Heart left ventricle (tissue), 16 donors: ENCODE measurements at places on chromosomes 11 and 22.

DNA sequence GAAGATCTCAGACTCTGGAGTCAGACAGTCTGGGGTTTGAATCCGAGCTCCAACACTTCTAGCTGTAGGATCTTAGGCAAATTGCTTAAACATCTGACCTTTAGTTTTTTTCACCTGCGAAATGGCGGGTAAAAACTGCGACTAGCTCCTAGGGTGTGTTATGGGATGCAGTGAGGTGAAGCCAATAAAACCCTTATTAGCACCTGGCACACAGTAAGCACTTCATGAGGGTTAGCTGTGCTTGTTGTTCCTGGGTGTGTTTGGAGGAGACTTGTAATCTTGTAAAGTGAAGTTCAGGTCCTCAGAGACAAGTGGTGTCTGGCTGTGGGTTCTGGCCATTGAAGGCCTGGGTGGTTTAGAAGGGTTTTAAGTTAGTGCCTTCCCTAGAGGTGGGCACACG is 68.9 kb downstream of the ZBTB16 start:
- no peak for DNase-seq

- no peak for DNase-seq
Measured at GRCh38 chr11:83175815-83176214, 17.7 kb upstream of the ANKRD42 start.

GRCh38 chr11:114316980-114317786 is 21.0 kb downstream of the NNMT start:
- DNase-seq = no peak

DNA sequence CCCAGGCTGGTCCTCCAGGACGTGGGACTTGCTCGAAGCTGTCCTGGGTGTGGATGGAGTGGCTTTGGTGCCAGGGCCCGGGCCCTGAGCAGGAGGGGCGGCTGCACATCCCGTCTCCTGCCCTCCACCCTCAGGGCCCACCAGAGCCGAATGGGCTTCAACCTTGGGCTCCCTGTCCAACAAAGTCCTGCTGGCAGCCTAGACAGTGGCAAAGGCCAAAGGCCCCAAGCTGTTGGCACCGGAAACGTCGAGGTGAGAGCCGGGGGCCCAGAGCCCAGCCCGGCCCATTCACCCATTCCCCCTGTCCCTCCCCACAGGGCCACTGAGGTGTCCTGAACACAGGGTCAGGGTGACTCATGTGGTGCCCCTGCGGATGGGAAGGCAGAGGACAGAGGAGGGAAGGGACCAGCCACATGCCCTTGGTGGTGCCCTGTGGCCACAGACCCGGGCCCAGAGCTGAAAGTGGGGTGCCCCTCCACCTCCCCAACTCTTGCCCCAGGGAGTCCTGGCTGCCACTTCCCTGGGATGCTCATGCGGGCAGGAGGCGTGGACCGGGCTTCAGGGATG is 9.1 kb downstream of the TSPAN32 start:
- no peak for DNase-seq

GRCh38 chr11:94826415-94826814 is 58.3 kb downstream of the AMOTL1 start:
- DNase-seq = no peak

GRCh38 chr11:36399236-36399635 is 103.1 kb downstream of the PRR5L start:
- no peak for DNase-seq

DNA sequence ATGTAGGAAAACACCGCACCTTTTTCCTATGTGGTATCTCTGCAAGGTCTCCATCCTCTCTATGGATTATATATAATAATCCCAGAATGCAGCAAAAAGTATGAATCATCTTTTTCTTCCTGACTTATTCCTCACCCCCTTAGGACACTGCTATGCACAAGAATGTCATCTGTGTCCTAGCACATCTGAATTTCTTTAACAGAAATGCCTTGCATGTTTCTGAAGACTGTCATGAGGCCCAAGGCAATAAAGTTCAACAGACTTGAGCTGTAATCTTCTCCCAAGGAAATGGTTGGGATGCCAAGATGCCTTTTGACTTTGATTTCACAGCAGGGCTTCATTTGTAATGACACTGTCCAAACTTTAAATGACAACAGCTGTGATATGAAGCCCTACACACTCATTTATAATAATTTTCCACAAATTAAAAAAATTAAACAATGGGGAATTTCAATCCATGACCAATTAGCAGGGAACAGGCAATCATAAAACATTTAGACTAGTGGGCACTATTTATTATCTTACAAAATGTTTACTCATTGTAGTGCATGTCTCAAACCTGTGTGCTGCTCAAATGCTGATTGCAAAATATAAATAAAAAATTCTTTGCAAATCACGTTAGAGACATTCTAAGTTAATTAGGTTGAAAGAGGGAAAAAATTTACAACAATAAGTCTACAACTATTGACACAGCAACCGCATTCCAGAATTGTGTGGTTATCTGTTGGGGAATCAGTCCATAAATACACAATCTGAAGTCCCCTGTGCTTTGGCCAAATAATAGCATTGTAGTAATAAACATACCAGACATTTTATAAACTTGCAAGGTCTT is 242.3 kb downstream of the SWAP70 start:
- DNase-seq = no peak

GRCh38 chr11:76207642-76208401 is 1.5 kb upstream of the WNT11 start:
- peak; percentile 91 for DNase-seq

DNA sequence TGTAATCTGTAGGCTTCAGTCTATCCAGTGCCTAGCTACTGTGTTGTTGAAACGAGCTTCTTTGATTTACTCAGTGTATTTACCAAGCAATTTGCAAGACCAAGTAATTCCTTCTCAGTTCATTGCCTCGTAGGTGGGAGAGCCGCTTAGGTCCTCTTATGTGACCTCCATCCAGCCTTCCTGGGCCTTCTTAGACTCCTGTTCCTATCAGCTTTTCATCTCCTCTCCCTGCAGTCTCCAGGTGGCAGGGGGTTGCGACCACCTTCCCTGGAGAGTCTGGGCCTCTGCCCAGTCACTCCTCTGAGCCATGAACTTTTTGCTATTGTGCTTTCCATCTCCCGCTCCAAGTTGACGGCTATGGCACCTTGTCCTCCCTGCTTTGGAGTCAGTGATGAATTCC is 251.8 kb downstream of the KIRREL3 start:
- DNase-seq = no peak

DNA sequence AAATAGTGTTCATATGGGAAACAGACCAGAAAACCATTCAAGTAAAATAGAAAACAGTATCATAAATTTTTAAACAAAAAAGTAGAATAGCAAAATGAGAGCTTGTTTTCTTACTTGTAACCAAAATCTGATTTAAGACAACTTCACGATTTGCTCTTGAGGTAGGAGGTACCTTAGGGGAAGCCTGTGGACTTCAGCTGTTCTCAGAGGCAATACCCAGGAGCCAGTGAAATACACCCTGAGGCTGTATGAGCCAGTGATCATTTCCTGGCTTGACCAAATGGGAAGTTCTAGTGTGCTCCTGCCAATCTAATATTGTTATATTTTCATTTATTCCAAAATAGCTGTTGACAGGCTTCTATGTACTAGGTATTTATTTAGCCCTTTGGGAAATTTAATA is 104.8 kb downstream of the ARHGAP42 start:
- DNase-seq = no peak

- no peak for DNase-seq
Measured at GRCh38 chr11:68168694-68169093, 44.4 kb downstream of the KMT5B start.

DNA sequence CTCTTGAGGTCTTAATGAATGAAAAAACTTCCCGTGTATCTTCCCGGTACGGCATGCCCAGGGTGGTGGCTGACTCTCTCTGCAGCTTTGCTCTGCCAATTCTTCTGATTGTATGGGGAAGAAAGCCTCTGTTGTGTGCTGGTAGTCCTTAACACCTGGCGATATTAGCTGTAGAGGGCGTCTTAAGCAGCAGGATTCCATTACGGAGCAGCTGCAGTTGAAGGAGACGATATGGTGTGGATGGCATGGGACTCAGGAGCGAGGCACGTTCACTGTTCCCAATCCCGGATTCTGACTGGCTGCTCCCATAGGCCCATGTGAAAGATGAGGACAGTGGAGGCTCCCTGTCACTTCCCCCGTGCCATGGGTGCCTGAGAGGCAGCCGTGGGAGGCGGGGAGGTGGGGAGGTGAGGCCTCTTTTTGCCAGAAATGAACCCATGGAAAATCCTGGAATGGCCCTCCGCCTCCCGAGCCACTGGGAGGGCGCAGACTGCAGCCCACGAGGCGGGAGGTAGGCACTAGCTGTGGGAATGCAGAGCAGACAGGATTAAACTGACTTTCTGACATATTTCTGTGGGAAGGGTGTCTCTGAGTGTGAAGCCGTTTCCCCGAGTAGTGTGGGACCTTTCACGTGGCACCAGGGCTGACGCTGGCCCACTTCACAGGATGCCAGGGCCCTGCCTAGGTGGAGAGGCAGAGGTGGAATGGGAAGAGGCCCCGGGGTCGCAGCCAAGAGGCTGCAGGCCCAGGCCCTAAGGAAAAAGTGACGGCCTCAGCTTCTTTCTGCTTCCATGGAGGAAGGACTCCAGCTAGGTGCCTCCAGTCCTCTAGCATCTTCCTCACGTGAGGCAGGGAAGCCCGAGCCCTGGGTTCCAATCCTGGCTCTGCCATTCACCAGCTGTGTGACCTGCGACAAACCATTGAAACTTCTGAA is 121.4 kb upstream of the CD82 start:
- DNase-seq = no peak
